Erythroblast (primary cell): ENCODE measurements at places on chromosomes 13 and 19.

DNA sequence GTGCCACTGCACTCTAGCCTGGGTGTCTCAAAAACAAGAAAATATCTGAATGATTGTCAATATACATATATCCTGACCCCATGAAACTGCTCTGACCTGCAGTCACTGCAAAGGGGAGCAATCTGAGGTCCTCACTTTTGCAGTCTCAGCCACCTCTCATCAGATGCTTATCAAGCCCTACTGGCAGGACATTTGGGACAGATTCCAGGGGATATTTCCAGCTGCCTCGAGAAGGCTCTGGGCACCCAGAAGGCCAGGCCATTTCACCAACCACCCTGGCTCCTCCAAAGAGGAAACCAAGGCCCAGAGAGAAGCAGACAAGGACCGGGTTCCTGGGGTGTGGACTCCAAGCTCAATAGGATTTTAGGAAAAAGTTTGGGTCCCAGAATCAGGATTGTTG, 2.3 kb downstream of the EML2 start:
- no peak for DNase-seq

- peak; percentile 67 for DNase-seq
These were observed 10.7 kb downstream of the ELF1 start for GRCh38 chr13:41008349-41008980.

DNA sequence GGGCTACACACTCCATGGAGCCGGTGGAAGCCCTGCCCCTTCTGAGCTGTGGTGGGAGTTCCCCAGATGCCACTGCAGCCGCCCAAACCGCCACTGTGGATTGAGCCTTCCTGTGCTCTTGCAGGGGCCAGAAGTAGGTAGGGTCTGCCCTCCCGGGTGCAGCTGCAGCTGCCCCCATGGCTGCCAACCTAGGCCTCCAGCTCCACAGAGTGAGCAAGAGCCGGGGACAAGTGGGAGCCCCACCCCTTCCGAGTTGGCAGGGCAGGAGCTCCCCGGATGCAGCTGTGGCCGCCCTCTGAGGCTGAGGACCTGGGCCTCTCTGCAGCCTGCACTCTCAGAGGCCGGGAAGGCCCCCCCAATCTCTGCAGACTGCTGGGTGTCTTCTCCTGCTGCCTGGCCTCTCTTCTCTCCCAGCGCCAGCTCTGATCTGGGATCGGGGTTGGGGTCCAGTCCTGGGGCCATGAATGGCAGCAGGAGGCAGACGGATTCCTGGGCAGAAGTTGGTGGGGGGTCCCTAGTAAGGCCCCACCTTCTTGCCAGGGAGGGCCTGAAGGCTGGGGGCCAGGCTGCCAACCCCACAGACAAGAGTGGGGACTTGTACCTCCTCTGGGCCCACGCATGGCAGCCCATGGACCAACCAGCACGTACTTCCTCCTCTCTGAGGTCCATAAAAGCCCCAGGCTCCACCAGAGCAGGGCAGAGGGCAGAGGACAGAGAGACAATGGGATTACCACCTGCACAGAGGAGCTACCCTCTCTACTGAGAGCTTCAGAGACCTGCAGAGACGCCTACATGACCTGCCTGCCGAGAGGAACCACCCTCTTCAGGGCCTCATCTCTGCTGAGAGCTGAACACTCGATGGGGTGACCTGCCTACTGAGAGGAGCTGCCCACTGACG, 28.9 kb downstream of the AP2S1 start:
- no peak for DNase-seq

GRCh38 chr13:40776681-40777165, 5.7 kb upstream of the MRPS31 start:
- DNase-seq, result peak; percentile 44

DNA sequence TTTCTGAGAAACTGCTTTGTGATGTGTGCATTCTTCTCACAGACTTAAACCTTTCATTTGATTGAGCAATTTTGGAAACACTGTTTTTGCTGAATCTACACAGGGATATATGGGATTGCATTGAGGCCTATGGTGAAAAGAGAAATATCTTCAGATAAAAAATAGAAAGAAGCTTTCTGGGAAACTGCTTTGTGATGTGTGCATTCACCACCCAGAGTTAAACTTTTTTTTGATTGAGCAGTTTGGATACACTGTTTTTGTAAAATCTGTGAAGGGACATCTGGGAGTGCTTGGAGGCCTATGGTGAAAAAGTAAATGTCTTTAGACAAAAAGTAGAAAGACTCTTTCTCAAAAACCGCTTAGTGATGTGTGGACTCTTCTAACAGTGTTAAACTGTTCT, 1683.8 kb downstream of the UQCRFS1 start:
- DNase-seq, result no peak

DNA sequence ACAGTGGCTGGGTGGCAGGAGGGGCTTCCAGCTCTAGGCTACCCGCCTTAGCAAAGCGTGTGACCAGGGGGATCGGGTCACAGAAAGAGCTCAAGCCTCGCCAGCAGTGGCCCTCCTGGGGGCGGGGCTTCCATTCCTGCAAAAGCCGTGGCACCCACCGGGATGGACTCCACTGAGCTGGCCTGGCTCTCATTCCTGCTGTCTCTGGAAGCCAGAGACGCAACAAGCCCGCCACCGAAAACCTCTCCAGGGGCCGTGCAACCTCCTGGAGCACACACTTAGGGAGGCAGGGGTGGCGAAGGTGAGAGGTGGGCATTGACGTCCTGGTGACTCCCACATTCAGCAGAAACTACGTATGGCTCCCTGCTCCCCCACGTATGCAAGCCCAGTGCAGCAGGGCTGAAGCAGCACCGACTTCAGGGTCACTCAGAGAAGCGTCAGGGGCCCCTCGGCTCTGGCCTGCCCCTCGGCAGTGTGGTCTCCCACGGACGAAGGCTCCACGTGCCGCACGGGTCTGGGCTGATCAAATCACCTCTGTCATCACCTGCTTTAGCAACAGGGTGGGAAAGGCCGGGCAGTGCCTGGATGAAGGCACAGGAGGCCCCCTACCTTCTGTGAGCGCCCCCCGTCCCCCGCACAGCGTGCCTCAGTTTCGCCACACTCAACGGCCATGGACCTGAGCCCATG, 3.1 kb downstream of the C19orf25 start:
- no peak for DNase-seq

DNA sequence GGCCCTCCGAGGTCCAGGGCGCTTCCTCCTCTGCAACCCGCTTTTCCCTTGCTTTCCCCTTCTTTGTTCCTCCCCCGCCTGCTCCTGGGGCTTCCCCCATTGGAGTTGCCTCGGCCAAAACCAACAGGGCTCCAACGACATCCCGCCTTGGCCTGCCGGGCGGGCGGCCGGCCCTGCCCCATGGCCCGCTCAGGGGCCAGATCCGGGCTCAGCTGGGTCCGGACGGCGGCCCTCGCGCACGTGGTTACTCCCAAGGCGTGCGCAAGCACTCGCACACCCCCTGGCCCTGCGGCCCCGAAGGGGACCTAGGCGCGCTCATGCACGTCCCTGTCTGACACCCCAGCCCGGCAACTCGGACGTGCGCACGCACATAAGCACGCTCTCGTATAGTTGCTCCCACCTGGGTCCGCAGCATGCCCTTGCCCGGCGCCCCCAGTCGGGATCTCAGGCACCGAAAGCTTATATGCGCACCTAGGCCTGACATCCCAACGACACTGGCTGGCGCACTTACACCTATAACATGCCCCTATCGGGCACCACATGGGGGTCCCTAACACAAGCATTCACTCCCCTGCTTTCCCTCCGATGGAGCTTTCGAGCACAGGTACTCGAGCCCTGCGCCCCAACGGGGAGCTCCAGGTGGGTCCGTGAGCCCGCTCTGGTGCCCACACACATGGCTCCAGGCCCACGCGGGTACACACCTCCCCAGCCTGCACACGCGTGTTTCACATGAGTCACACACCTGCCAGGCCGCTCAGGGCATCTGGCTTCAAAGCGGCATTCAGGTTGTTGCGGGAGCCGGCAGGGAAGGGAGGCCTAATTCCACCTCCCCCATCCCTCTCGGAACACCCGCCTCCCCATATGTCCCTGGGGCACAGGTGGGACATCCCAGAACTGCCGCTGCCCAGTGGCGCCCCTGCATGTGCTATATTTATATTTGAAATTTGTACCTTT, 15.0 kb downstream of the NFIX start:
- DNase-seq, result no peak

DNA sequence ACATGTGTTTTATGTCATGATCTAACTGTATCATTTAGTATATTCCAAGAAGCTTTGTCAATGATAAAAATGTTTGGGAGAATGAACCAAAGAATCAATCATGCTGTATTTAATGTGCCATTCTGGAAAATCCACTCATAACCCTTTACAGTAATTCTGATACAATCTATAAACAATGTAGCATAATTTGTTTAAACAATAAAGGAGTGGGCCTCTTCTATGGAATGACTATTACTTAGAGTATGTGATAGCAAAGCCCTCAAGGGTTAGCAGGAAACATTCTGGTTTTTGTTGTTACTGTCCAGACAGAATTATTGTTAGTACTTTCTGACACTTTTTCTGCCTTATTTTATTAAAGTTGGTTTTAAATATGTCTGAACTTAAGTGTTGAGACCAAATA, 1073.1 kb downstream of the SLITRK5 start:
- no peak for DNase-seq

DNA sequence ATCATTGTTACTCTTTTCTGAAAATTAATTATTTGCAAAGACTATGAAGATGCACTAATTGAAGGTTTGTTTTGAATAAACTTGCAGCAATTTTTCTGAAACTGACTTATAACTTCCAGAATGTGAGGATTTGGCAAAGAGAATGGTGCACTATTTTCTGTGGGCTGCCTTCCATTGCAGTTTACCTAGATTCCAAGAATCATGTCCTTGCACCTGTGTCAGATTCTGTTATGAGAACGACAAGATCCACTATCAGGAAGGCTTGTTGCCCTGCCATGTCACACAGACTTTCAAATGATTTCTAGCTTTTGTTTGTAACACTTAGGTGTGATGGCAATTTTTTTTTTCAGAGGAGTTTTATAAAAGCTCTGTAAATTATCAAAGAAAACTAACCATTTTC, 5.6 kb upstream of the SLAIN1 start:
- no peak for DNase-seq

- DNase-seq, result no peak
These were observed 308.4 kb downstream of the FGF9 start for GRCh38 chr13:21979161-21979806.
